ENCODE measurements at places on chromosomes 16 and 17.

DNA sequence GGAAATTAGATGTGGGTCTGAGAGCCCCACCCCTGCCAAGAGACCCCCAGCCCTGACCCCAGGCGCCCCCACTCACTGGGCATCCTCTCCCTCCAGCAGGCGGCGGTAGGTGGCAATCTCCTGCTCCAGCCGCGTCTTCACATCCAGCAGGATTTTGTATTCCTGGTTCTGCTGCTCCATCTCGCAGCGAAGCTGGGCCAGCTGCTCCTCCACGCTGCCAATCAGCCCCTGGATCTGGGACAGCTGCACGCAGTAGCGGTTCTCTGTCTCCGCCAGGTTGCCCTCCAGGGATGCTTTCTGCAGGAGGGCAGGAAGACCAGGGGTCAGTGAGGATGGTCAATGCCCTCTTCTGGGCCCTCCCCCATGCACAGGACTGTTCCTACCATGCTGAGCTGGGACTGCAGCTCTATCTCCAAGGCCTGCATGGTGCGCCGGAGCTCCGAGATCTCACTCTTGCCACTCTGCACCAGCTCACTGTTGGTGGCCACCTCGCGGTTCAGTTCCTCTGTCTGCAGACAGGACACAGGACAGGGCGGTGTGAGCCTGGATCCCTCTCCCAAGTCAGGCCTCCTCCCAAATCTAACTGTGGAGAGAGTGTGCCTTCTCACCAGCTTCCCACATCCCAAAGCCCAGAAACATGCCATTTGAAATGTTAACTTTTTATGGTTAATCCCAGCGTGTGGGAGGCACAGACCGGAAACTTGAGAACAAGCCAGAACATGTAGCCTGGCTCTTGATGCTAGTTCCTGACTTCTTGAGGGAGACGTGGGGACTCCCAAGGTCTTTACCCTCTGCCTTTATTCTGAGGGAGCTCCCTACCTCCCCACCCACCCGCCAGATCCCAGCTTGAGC, 3.6 kb downstream of the KRT17 start:
- no peak for DNase-seq

GRCh38 chr16:25679511-25679910, 12.2 kb upstream of the HS3ST4 start:
- no peak for DNase-seq

DNA sequence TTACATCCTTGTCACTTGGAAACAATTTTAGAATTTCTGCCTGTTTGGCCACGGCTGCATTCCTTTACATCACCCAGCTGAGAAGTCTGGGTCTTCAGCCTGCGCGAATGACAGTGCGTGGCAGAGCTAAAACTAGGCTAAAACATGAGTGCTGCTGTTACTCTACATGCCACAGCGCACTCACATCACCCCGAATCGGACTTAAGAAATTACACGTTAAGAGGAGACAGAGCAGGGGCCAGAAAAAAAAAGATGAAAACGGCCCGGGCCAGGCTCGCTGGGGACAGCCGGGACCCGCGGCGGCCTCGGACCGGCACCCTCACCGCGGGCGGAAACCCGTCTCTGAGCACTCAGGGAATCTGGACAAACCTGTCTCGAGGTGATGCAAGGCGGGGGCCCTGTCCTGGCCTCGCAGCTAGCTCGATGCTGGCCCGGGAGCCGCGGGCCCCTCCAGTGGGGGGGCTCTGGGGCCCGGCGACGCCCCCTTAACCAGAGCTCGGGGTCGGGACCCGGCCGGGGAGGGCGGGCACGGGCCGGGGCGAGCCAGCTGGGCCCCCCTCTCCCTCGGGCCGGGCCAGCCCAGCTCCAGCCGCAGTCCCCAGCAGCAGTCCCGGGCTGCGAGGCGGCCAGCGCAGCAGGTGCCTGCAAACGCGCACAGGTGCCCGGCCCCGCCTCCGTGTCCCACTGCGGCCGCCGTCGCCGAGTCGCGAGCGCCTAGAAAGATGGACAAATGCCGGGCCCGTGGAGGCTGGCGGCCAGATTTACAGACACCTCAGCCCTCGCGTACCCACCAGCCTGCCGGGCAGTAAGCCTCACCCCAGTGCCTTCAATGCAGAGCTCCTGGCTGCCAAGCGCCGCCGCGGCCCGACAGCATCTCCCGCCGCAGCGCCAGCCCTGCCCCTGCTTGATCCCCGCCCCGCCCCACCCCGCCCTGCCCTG, at the start of gene AKTIP:
AKTIP (minus strand) TSS at position 879 of the 939 bp plus-strand sequence. CDS start 2,950 bp downstream, outside the sequence.
- DNase-seq, result no peak

DNA sequence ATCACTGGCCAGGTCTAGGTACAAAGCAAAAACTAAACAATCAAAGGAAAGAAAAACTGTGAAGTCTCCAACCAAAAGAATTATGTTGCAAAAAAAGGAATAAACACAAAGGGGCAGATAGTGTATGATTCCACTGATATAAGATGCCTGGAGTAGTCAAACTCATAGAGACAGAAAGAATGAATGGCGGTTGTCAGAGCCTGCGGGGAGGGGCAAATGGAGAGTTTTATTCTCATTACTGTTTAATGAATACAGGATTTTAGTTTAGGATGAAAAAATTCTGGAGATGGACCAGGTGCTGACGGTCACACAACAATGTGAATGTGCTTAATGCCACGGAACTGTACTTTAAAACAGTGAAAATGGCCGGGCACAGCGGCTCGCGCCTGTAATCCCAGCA, 20.7 kb downstream of the STAT5B start:
- DNase-seq, result no peak

DNA sequence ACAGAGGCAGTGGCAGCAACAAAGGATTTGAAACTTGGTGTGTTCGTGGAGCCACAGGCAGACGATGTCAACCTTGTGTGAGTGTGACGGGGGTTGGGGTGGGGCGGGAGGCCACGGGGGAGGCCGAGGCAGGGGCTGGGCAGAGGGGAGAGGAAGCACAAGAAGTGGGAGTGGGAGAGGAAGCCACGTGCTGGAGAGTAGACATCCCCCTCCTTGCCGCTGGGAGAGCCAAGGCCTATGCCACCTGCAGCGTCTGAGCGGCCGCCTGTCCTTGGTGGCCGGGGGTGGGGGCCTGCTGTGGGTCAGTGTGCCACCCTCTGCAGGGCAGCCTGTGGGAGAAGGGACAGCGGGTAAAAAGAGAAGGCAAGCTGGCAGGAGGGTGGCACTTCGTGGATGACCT, 25.5 kb downstream of the STH start:
- no peak for DNase-seq

Data from nucleus accumbens (tissue), 56 donors.